HFF-Myc (cell line): ENCODE measurements at places on chromosomes 5 and 9.

GRCh38 chr5:32628049-32628844 lies 42.9 kb downstream of the SUB1 start:
- DNase-seq: no peak

DNA sequence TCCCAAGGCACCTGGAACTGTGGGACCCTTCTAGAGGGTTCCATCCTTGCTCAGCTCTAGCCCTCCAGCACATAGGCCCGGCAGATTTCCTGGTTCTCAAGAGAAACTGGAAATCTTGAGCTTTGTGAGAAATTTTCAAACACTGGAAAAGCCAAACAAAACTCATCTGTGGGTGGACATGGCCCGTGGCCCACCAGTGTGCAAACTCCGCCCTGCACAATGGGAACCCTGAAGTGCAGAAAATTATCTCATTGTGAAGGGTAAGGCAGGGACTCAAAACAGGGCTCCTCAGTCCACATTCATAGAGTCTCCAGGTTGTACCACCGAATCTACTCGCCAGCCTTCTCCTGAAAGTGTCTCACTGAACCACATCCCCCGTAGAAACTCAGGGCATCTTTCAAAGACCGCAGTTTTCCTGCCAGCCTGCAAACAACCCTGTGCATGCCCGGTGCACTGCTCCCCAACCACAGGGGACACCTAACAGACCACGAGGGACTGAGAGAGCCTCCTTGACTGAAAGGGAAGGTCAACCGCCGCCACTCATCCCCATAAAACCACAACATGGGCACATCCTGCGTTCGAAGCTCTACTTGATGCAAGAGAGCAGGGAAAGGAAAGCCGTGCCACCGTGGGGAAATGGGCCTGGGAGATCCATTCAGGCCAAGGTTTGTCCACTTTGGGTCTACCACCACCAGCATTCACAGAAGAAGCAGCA lies 18.1 kb downstream of the ADAMTS2 start:
- DNase-seq: no peak

DNA sequence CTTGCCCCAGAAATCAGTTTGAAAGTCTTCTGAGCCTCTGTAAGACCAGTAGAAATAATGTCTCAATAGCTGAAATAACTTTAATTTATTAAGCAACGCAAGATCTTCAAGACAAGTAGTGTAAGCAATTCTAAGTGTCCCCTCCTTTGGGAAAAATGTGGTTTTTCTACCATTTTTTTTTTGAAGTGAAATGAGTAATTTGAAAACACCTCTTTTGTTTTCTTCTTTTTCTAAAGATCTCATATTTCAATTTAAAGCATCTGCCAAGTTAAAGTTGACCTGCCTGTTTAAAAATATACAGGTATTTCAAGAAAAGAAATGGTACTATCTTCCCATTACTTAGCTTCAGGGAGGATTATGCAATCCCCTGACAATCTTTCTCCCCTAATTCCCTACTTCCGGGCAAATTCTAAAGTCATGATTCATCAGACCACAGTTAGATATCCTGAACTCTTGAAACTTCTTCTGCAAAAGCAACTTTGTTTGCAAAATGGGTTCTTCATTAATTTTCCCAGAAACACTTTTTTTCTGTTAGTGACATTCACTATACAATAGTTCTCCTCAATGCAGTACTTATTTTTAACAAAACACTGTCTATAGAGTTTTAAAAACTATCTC lies 7.8 kb upstream of the ANXA1 start:
- peak; percentile 69 for DNase-seq

DNA sequence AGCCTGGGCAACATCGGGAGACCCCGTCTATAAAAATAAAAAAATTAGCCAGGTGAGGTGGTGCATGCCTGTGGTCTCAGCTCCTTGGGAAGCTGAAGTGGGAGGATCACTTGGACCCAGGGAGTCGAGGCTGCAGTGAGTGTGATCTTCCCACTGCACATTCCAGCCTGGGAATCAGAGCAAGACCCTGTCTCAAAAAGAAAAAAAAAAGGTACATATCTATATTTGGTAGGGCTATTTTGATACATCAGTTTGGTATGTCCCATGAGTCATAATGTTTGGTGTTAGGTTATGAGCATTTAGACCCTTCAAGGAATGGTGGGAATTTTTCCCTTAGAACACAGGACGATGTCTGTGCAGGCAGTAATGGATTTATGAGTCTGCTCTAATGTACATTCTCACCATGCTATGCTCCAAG lies 55.3 kb upstream of the POU4F3 start:
- peak; percentile 75 for DNase-seq

- DNase-seq: no peak
Measured at GRCh38 chr5:144122081-144122480, 48.4 kb downstream of the YIPF5 start.

DNA sequence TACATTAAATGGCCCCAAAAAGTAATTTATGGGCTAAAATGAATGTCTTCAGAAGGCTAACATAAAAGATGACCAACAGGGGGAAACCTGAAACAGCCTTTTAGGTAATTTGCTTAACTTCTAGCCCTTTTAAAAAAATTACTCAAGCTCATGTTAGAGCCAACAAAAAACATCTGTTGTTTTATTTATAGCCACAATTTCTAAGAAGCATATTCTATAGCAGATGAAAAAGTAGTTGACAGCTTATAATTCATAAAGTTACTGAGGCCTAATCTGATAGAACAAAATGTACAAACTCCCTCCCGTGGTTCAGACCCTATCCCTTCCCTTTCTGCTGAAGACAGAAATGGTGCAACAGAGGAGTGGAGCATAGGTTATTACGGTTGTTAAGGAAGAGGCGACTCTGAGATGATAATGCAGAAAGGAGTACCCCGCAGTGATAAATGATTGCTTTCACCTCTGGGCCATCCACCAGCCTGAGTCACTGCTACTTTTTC lies 46.1 kb downstream of the PIK3R1 start:
- no peak for DNase-seq

- peak; percentile 25 for DNase-seq
Measured at GRCh38 chr9:110217656-110218099, 9.7 kb upstream of the C9orf152 start.

GRCh38 chr9:27333241-27334052 lies 36.5 kb upstream of the EQTN start:
- peak; percentile 45 for DNase-seq

DNA sequence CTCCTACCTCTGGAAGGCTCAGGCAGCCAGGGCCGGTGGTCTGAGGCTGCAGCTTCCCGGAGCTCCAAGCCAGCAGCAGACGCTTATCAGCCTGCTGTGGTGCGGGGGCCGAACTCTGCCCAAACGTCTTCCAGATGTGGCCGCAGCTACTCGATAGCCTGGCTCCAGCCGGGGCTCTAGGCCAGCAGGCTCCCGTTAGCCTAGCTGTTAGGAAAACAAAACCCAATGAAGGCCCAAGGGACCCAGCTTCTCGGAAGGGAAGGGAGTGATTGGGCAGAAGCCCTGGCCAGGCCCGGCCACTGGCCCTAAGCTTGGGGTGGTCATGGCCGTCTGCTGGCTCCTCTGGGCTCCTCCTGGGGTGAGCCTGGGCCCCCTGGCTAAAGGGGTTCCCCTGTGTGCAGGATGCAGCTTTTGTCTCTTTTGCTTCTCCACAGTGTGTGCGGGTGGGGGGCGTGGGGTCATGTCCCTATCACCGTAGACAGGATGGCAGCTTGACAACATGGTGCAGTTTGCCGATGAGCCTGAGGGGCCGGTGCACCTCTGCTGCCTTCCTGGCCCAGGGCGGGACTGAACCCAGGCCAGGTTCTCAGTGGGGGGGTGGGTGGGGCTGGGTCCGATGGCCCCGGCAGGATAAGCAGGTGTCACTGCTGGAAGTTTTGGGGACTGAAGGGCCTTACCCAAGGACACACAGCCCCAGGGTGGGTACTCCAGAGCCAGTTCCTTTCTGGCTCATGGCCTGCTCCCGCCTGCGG lies 18.7 kb downstream of the MYMK start:
- DNase-seq: peak; percentile 20

GRCh38 chr9:137604345-137605086 lies 970 bp upstream of the ARRDC1 start:
- DNase-seq: no peak

DNA sequence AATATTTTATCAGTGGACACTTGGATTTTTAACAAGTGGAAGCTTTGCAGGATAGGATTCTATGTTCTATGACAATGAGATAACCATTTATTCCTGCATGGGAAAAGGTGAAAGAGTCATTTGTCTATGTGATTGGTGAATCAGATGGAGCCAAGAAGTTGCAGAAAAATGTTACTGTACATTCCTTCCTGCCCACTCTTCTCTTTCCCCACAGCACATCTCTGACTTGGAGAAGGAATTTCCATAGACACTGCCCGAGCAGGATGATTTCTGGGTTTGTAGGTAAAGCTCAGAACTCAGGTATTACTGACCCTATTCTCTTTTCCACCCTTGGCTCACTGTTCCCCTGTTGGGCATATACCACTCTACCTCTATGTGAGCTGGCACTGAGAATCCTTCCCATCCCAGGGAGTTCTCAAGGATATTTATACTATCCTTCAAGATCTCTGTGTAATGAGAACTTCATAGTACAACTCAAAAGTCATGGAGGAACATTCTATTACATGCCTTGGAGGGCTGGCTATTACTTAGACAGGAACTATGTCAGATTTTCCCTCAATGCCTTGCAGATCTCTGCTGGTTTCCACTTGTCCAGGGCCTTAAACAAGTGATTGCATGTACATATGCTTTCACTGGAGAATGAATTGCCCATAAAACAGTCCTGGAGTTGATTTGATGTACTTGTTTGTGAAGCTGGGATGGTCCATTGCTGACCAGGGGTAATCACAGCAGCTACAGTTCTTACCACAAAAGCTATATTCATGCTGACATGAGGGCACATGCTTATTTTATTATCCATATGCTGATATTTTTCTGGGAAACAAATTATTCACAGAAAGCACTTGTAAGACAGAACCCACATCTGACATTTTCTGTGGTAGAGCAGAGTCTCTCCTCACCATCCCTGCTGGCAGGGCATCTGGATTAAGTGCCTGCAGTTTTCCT lies 24.1 kb downstream of the SLC1A3 start:
- no peak for DNase-seq

DNA sequence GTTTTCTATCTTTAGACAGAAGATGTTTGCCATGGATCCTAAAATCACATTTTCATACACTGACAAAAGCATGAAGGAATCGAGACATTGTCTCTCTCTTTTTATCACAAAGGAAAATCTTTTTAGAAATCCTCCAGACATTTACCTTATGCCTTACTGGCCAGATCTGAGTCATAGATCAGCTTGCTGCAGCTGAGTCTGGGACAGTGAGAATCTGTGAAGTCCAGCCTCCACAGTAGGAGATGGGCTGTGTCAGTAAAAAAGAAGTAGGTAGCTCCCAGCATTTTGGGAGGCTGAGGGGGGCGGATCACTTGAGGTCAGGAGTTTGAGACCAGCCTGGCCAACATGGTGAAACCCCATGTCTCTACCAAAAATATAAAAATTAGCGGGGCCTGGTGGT lies 333.4 kb upstream of the ZNF462 start:
- DNase-seq: no peak

- peak; percentile 97 for DNase-seq
Measured at GRCh38 chr5:76790632-76791290, 28.1 kb upstream of the F2RL1 start.

DNA sequence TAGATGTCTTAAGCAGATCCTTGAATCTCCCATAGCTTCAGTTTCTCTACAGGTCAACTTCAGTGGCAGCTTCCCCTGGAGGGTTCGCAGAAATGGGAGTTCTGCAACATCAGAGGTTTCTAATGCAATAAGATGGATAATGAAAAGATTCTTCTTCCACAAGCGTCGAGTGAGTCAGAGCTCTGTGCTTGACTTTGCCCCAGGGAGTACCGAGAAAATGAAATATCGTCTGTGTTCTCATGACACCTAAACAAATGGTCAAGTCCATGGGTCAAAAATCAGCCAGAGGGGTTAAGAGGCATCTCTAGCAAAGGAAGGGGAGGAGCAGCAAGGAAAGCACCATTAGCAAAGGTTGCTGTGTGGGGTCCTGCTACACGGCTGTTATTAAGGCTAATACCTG lies 3.2 kb upstream of the ADRA1B start:
- DNase-seq: no peak

DNA sequence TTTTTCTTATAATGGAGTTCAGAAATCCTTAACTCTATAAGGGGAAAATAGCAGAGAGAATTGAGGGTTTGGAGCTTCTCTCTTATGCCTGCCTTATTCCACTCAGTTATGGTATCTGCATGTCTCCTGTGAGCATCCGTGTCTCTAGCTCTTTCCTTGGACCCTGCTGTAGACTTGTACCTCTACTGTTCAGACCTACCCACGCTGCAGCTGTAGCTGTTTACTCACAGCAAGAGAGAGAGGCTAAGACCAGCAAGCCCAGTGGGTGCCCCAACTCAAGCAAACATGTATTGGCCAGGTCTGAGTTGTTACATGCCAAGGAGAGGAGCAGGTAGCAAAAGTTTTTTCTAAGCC lies 7.1 kb upstream of the PCSK1 start:
- DNase-seq: no peak

DNA sequence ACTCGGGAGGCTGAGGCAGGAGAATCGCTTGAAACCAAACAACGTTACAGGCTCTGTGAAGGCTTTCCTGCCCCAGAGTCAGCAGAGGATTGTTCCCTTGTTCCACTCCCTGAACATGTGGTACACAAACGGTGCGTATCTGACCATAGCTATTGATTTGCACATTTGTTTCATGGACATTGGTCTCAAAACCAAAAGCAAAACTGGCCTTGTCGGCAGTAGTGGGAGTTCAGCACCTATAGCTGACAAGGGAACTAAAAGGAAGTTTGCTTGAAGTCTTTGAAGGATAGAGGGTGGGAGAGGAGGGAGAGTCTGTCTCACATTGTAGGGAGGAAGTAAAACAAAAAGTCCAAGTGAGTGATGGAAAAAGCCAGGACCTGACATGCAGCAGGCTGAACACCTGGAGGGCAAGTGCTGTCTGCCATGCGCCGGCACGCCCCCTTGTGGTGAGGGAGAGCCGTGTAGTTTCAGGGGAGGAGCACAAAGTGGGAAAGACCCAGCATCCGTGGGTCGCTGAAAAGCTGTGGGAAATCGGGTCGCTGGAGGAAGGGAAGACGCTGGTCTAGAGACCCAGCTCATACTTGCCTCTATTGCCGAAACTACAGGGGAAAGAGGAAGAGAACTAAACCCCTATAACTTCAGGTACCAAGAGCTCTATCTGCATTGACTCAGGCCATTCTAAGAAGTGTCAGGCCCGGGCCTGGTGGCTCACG lies 58.0 kb downstream of the RAD23B start:
- peak; percentile 37 for DNase-seq

- peak; percentile 75 for DNase-seq
Measured at GRCh38 chr9:108885643-108886348, 23.7 kb downstream of the ACTL7A start.

DNA sequence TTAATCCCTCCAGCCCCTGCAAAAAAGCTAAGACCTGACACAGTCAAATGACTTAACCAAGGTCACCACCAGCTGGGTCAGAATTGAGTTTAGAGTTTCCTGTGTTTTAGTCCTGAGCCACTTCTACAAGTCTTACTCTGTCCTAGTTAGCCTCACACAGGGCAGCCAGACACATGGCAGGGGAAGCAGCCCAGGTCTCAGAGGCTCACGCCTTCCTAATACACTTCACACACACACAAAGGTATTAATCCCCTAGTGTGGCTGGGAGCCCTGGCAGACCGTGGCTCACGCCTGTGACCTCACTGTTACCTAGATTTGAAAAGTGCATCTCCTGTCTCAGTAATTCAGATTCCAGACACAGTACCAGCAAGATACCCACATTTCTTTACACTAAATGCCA lies 77.4 kb upstream of the WWC1 start:
- DNase-seq: no peak
